LNCaP clone FGC (cell line): ENCODE measurements at places on chromosomes 4 and X.

GRCh38 chr4:58807843-58808615 is 1697.8 kb upstream of the IGFBP7 start:
- DNase-seq, result no peak

DNA sequence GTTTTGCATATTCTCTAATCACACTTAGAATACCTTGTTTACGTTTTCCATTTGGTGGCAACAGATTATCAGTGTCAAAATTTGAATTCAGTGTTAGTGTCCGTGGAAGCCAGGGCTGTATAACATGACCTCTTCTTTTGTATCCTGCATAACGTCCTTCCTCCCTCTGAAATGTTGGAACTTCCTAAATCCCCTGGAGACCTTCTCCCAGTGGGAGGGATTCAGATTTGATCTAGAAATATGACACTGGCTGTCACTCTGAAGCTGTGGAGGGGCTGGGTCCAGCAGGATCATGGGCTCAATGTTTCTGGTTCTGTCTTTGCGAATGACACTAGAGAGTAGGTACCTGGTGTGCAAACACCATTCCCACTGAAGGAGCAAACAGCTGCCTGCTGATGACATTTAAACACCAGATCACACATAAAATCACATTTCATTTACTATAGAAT is 850 bp upstream of the CXCL3 start:
- no peak for DNase-seq

DNA sequence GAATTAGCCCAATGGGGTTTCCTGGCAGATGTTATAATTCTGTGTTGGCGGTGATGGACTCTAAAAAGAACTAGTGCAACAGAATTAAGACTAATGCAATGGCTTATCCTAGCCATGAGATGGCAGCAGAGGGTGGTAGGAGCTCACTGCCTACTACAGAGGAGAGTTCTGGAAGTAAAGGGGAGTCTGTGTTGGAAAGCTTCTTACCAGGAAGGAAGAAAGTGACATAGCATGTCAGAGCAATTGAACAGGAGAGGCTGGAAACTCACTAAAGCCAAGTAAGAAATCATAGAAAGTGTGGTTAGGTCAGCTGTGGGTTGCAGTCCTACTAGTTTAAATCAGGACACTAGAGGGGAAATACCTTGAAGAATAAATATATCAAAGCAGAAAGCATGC is 6.3 kb upstream of the TRPC5OS start:
- DNase-seq, result no peak

DNA sequence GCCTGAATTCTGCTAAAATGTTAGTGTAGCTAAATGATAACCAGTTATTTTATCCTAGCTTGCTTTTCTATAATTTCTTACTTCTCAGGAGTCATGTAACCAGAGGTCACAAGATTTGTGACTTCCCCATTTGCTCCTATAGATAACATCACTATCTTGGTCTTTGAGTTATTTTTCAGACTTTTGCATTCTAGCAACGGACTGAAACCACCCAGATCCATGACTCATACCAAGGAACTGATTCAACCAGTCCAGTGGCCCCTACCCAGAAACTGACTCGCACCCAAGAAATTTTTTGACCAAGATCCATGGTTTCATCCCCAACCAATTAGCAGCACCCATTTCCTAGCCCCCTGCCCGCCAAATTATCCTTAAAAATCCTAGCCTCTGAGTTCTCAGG is 50.0 kb downstream of the IQCM start:
- DNase-seq, result no peak

GRCh38 chr4:74473155-74473811 is 28.3 kb downstream of the AREG start:
- no peak for DNase-seq

- DNase-seq, result no peak
These were observed 763.0 kb upstream of the PCDH10 start for GRCh38 chr4:132386130-132386529.

DNA sequence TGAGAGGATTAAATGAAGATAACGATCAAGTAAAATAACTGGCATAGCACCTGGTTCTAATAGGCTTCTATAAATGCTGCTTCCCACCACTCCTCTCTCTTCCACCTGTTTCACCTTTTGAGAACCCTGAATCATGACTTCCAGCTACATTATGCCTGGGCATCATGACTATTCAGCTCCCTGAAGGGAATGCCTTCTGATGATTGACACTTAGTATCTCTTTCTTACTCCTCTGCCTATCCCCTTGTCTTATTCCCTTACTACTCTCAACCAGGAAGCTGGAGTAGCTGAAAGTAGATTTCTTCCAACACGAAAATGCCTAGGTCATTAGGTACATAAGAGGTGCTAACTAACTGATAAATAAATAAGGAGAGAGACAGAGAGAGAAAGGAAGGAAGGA is 24.7 kb upstream of the CXCL8 start:
- DNase-seq, result no peak

GRCh38 chrX:123835661-123836371 is 24.0 kb upstream of the XIAP start:
- DNase-seq, result no peak

GRCh38 chr4:80713409-80713808 is 317.1 kb upstream of the BMP3 start:
- DNase-seq, result no peak

GRCh38 chr4:169184236-169184635 is 86.5 kb downstream of the SH3RF1 start:
- DNase-seq, result no peak

- peak; percentile 51 for DNase-seq
These were observed 334.5 kb downstream of the GALNTL6 start for GRCh38 chr4:172147687-172148086.

DNA sequence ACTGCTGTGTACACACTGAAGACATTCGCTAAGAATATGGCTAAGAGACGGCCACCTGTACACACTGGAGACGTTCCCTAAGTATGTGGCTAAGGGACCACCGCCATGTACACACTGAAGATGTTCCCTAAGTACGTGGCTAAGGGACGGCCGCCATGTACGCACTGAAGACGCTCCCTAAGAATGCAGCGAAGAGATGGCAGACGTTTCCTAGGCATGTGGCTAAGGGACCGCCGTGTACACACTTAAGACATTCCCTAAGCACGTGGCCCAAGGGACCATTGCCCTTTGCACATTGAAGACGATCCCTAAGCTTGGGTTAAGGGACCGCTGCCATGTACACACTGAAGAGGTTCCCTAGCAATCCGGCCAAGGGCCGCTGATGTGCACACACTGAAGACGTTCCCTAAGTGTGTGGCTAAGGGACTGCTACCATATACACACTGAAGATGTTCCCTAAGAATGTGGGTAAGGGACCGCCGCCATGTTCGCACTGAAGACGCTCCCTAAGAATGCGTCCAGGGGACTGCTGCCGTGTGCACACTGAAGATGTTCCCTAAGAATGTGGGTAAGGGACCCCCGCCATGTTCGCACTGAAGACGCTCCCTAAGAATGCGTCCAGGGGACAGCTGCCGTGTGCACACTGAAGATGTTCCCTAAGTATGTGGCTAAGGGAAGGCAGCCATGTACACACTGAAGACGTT is 36.7 kb downstream of the DHRSX start:
- DNase-seq, result no peak

DNA sequence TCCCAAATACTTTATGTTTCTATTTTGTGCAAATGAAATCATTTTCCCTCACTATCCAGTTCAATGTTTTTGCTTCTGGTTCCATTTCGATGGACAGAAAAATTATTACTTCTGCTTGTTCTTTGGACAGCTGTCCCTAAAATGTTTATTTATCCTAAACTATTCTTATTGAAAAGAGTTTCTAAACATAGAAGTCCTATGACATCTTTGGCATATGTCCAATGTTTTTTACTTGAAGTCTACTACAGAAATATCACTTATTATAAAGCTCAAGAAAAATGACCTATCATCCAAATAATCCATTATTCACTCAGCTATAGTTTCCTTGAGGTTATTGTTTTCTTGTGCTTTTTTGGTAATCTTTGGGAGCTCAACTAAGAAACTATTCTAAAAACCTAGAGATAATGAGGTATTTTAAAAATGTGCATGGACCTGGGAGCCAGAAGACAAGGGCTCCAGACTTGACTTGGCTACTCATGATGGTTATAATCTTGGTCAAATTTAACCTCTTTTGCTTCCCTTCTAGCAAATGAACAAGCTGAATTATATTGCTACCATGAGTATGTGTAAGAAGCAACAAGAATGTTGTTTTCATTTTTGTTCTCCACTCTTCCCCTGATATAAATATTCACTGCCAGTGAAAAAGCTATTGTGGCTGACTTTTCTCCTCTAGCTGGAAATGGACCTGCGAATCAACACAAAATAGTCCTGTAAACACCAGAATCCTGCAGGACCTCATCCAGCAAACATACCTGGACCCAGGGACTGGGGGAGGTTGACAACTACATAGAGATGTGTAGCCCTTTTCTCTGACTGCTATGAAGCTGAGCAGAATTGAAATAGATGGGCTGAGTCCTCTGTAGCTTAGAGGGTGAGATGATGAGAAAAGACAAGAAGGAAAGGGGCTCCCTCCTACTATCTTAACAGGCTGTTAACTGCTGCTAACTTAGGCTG is 137.4 kb downstream of the FRYL start:
- DNase-seq, result no peak

DNA sequence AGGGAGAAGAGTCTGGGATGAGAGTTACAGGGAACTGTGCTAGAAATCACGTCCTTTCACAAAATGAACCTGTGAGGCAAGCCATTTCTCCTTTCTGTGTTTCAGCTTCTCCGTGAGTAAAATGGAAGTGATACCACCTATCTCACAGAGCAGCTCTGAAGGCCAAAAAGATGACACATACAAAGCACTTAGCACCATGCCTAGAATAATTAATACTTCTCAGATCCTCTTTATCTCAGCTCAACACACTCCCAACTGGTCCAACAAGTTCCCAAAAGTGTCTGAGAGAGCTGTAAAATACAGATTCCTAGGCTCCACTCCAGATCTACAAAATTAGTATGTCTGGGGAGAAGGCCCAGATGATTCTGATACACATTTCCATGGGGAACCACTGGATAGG is 38.3 kb downstream of the LHFPL1 start:
- DNase-seq, result no peak

GRCh38 chrX:37722595-37722994 is 37.0 kb downstream of the XK start:
- no peak for DNase-seq

GRCh38 chr4:185656467-185656931 is 121.2 kb upstream of the PDLIM3 start:
- no peak for DNase-seq

GRCh38 chrX:65522739-65523372 is 11.7 kb downstream of the LAS1L start:
- no peak for DNase-seq

- DNase-seq, result no peak
These were observed 209.5 kb downstream of the IL15 start for GRCh38 chr4:141845901-141846300.

- no peak for DNase-seq
These were observed 27.5 kb upstream of the SULT1B1 start for GRCh38 chr4:69787879-69788278.

DNA sequence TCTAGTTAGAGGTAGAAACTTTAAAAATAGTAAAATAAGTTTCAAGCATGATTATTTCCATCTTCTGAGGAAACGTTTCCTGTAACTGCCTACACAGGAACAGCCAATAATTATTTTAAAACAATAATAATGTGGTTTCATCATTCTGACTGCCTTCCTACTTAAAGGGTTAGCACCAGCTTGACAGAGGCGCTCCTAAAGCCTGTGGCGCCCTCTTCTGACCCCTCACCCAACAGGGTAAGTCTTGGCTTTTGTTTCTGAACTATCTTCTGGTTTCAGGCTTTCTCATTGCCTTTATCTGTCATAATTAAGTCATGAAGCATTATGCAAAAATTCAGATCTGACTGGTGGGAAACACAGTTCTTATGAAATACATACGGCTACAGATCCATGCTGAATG is 96.7 kb downstream of the ITM2A start:
- DNase-seq, result no peak
